ENCODE measurements at places on chromosomes 16 and 17. TPM values are rescaled to one million over a fixed set of nuclear protein-coding genes. Genes with fewer than 3 reads are reported as not detected.

- no peak for DNase-seq
Measured at GRCh38 chr17:15154618-15155017, 110.5 kb downstream of the PMP22 start.

- DNase-seq = peak; percentile 91
Measured at GRCh38 chr16:10971560-10971961, 27.2 kb downstream of the CLEC16A start.

- DNase-seq = peak; percentile 90
Measured at GRCh38 chr17:67800495-67800928, 24.8 kb upstream of the BPTF start.

EIF4A3 gene
- total RNA-seq = 168 TPM

TGFB1I1 gene
- 4.2 TPM for total RNA-seq

DNA sequence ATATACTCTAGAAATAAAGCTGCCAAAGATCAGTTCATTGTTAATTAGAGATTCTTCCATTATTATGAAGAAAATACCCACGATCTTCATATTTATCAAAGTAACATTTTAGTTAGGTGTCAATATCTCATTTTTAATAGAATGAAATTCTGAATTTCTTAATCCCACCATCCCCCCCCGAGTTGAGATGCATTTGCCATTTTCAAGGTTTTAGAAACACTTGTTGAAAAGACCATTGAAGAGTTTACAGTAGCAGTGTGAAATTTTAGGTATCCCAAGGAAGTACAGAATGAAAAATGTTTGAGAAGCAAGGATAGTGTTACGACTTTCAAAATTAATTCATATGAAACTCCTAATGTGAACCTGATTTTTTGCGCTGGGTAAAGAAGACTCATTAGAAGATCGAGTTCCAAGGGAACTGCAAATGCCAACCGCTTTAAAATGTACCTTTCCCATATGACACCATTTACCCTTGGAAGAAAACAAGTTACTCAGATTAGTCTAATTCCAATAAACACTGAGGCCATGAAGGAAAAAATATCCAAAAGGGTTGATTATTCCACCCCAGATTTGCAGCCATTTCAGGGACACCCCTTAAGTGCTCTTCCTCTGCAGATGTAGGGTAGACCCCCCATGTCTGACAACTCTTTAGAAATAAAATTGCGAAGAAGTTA is 731 bp downstream of the IKZF3 start:
- no peak for DNase-seq

DNA sequence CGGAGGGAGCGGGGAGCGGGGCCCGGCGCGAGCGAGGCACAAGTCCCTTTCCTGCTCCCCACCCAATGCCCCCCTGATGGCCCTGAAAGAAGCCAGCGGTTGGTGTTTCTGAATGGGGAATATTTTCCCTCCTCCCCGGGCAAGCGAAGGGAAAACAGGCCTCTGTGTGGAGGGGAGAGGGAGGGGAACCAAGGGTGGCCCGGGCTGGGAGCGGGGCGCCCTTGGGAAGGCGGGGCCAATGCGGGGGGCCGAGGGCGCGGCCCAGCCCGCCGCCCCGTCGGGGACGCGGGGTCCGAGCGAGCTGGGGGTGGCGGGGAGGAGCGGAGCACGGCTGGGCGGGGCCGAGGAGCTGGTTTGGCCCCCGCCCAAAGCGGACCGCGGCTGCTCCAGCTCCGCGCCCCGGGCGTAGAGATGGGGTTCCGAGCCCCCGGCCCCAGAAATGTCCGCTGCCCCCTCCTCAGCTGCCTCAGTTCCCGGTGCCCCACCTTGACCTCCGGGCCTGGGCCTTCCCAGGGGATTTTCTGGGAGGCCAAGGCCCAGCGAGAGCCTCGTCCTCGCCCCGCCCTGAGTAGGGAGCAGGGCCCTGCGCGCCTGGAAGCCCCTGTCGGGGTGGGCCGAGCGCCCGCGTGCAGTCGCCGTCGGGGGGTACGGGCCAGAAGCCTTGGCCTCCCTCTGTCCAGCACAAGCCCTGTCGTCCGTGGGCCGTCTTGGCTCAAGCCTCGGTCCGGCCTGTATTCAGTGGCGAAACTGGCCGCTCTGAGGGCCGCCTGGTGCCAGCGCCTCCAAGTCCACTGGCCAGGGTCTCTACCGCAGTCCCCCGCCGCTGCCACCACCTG is 3.9 kb upstream of the HEXIM1 start:
- peak; percentile 66 for DNase-seq

- DNase-seq = no peak
Measured at GRCh38 chr17:76834870-76835269, 33.3 kb upstream of the MGAT5B start.

NMT1 gene
- total RNA-seq = 95.6 TPM

DNA sequence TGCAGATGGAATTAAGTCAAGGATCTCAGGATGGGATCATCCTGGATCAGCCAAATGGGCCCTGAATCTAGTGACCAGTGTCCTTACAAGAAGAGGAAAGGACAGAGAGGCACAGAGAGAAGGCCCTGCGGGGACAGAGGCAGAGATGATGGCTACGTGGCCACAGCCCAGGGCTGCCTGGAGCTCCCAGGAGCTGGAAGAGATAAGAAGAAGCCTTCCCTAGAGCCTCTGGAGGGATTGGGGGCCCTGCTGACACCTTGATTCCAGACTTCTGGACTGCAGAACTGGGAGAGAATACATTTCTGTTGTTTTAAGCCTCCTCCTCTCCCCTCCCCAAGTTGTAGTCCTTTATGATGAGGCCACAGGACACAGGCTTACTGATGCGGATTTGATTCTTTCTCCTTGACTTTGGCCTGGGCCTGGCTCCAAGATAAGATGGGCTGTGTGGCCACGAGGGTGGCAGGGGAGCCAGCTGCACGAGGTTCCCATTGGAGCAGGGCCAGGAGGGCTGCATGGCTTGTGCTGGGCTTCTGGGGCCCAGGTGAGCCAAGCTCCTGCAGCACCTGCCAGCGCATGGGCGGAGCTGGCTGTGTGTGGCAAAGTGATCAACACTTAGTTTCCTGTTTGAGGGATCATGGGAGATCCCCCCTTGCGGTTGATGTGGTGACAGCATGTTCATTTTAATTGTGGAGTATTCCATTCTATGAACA is 146.1 kb downstream of the IRF8 start:
- no peak for DNase-seq

DNA sequence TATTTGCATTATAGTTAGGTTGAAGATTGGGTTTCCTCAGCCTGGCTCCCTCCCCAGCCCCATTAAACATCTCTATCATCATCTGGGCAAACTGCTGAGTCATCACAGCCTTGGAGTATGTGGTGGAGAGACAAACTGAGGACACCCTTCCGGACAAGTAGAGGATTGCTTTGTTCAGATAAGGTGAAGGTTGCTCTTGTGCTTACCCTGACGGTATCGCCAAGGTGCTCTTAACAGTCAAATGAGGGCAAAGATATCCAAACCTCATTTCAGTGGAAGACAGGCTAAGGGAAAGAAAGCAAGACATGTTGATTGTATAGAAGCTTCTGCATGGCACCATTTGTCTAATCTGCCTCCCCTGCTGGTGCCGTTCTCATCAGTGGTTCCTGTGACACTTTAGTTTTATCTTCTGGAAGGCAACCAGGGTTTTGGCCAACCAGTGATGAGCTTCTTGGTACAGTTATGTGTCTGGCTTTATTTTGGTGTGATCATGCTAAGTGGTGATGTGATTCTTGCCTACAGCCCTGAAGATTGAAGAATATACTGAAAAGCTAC is 56.9 kb upstream of the LGALS9 start:
- peak; percentile 30 for DNase-seq

DNA sequence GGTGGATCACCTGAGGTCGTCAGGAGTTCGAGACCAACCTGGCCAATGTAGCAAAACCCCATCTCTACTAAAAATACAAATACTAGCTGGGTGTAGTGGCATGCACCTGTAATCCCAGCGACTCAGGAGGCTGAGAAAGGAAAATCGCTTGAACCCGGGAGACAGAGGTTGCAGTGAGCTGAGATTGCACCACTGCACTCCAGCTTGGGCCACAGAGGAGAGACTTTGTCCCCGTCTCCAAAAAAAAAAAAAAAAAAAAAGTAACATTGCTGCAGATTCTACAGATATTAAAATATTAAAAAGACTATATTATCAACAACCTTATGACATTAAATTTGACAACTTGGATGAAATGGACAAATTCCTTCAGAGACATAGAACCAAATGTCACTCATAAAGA is 25.7 kb downstream of the MBTD1 start:
- DNase-seq = no peak

DNA sequence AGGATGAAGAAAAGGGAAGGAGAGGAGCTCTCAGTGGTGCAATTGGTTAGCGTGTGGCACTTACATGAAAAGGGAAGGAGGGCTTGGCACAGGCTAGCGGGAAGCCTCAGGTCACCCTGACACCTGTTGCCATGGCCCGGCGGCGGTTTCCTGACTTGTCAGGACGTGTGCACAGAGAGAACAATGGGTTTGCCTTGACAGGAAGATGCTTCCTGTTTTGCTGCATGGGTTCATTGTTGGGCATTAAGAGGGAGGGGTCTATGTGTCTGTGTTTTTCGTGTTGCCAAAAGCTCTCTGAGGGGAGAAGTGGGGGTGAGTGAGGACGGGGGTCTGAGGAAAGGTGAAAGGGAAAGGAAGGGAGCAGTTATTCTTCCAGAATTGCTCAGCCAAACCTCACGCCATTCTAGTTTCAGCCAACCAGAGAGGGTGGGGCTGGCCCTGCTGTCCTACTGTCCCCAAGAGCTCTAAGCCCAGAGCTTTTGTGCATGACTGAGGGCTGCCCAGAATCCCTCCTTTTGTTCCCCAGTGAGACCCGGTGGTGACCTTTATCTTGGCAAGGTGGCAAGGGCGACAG is 17.1 kb upstream of the CCR7 start:
- peak; percentile 18 for DNase-seq

GRCh38 chr16:67283039-67283825 is 3.9 kb downstream of the PLEKHG4 start:
- no peak for DNase-seq

- no peak for DNase-seq
Measured at GRCh38 chr16:18984435-18985005, 786 bp downstream of the TMC7 start.

DNA sequence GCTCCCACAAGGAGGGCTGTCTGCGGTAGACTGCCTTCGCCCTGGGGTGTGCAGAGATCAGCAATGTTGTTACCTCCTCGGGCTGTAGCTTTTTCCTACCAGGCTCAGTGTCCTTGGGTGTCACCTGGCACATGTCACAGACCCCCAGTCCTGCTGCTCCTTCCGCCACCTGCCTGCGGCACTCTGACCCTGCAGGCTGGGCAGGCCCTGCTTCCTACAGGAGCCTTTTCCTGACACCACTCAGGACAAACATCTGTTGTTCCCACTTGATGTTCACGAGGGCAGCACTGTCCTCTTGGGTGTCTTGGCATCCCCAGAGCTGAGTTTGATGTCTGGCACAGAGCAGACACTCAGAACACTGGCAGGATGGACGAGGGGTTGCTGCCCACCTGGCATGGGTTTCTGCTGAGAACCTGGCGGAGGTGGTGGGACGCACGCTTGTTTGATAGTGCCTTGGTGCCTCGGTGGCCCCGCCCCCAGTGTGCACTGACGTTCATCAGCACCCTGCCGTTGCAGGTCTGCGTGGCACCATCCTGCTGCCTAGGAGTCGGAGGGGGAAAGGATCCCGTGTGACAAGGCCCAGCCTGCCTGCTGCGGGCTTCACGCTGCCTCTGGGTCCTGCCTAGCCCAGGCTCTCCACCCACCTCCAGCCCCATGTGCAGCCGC is 26.7 kb upstream of the NUDT16L1 start:
- no peak for DNase-seq

UNC13D gene
- 5.9 TPM for total RNA-seq

HSD3B7 gene
- total RNA-seq = 12.2 TPM

DNA sequence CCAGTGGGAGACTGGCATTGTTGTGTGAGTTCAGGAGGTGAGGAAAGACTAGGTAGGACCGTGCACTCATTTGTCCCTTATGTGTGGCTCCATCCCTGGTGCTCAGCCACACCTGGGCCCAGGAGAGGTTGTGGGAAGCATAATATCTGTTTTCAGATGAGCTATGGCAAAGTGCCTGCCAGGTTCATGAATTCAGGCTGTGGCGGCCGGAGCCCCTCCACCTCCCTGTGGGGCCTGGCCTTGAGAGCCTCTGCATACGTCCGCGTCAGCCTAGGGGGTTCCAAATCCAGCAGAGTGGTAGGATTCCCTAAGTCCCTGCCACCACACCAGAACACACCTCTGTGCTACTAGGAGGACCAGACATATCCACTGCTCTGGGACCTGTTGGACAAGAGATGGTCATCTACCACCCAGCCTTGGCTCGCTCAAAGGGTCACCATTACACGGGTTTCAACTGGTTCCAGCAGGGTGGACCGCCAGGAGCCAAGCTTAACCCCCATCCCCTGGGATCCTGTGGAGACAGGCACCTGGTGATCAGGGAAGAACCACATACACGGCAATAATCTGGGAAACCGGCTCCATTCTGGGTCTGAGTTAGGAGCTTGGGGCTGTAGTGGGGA is 2.0 kb downstream of the B3GNT9 start:
- DNase-seq = no peak

GRCh38 chr17:18377437-18378204 is at the start of gene EVPLL:
EVPLL (plus strand) TSS chr17:18377778; CDS start chr17:18380938, 3,160 bp downstream.
- no peak for DNase-seq

DNA sequence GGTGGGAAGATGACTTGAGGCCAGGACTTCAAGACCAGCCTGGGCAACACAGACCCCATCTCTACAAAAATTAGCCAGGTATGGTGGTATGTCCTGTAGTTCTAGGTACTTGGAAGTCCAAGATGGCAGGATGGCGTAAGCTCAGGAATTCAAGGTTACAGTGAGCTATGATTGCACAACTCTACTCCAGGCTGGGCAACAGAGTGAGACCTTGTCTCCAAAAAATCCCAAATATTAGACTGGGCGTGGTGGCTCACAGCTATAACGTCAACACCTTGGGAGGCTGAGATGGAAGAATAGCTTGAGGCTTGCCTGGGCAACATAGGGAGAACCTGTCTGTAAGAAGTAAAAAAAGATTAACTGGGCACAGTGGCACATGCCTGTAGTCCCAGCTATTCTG is 30.8 kb downstream of the SUZ12 start:
- no peak for DNase-seq

DNA sequence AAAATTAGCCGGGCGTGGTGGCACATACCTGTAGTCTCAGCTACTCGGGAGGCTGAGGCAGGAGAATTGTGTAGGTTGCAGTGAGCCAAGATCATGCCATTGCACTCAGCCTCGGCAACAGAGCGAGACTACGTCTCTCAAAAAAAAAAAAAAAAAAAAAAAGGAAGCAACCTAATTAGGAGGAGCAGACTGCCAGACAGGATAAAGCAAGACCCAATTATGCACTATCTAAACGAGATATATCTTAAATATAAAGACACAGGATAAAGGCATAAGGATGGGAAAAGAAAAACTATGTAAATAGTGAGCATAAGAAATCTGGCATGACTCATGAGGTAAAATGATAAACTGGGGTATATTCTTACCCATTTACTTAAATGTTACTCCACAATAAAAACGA is 4.9 kb downstream of the TXNDC11 start:
- DNase-seq = no peak

DNA sequence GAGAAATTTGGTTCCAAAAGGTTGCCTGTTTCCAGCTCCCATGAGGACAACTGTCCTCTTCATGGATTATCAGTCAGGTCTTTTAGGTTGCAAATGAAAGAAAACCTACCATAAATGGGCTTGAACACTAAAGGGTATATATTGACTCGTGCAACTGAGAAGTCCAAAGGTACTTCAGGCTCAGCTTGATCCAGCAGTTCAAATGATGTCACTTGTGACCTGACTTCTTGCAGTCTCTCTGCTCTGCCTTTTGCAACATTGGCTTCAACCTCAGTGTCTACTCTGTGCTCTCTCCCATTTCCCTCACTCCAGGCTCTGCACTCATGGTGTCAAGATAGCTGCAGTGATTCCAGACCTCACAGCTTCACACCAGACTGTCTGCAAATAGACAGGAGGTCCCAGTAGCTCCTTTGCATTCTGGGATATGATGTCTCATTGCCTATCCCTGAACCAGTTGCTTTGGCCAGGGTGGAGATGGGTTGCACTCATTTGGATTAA is 5.5 kb upstream of the CALB2 start:
- DNase-seq = no peak

FNDC8 gene
- total RNA-seq = not detected

TXNDC11 gene
- 12.5 TPM for total RNA-seq
